HTR-8/SVneo (cell line): ENCODE measurements at places on chromosomes 2 and 18.
A peak's percentile ranks its signal among the peaks of the same experiment; 100 is the strongest.

- no peak for DNase-seq
These were observed 110.5 kb downstream of the ACKR3 start for GRCh38 chr2:236679884-236680860.

GRCh38 chr2:172969166-172969565, 106.5 kb upstream of the MAP3K20 start:
- no peak for DNase-seq

DNA sequence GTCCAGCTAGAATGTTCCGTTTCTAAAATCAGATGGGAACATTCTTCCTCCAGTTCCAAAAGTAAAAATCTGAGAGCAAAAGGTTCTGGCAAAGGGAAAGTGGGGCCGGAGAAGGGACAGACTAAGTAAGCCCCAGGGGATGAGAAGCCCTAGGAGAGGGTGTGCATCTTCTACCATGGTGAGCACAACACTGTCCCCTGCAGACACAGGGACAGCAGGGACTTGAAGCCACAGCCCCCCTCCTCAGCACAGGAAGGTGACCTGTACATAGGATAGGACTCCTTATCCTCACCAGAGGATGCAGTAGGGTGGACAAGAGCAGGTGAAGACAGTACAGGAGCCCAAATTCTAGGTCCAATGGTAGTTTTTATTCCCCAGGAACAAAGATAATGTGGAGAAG, 12.6 kb upstream of the ATRAID start:
- DNase-seq: no peak

DNA sequence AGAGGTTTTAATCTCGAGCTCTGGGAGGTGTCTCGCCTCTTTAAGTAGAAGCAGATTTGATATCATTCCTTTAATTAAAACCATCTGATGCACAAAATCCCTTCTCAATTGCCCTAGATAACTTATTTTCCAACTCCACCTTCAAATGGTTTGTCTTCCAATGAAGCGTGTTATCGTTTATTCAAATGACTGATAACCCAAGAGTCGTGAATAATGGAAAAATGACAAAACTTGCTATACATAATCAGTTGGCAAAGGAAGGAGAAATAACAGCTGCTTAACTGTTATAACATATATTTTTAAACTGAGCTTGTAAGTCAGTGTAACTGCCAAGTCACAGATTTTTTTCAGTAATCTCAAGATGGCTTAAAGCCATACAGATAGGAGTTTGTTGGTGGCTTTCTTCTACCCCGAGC, 144.6 kb downstream of the QPCT start:
- no peak for DNase-seq

DNA sequence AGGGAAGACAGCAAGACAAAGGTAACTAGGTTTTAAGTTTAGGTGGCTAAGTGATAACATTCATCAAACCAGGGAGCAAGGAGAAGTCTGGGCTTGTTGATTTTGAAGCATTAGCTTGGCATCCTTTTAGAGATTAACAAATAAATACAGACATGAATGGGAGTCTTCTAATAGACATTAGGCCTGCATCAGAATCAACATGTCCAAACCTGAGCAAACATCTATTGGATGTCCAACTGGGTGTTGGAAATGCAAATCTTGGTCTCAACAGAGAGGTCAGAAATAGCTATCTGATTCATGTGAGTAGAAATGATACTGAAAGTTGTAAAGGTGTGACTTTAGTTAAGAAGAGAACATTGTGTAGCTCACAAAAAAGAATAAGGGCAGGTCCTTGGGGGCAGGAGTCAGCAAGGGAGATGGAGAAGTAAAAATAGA, 85.5 kb upstream of the RND3 start:
- DNase-seq: no peak

DNA sequence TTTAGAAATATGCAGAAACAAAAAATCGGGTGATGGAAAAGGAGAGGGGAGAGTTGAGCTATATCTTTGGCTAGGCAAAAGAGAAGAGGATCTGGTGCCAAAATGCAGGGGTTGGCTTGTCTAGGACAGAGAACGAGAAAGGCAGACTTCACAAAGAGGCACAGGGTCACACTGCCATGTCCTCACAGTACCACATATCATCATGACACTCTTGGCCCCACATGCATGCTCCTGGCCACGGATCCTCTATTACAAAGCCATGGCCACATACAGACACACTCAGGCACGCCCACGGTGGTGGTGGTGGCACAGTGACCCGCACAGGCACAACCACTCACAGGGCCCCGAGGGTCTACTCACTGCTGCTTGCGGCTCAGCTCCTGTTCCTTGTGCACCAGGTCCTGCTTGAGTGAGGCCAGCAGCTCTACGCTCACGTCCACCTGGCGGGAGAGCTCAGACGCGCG, 15.9 kb downstream of the FBXO41 start:
- DNase-seq: no peak

- no peak for DNase-seq
These were observed 77.4 kb downstream of the PTGR3 start for GRCh38 chr18:75131381-75132000.

- no peak for DNase-seq
These were observed 35.6 kb downstream of the XDH start for GRCh38 chr2:31378791-31379501.

GRCh38 chr2:235268535-235268934, 225.3 kb upstream of the AGAP1 start:
- DNase-seq: peak; percentile 34

- DNase-seq: no peak
These were observed 3.0 kb downstream of the FBXO41 start for GRCh38 chr2:73281244-73281643.

DNA sequence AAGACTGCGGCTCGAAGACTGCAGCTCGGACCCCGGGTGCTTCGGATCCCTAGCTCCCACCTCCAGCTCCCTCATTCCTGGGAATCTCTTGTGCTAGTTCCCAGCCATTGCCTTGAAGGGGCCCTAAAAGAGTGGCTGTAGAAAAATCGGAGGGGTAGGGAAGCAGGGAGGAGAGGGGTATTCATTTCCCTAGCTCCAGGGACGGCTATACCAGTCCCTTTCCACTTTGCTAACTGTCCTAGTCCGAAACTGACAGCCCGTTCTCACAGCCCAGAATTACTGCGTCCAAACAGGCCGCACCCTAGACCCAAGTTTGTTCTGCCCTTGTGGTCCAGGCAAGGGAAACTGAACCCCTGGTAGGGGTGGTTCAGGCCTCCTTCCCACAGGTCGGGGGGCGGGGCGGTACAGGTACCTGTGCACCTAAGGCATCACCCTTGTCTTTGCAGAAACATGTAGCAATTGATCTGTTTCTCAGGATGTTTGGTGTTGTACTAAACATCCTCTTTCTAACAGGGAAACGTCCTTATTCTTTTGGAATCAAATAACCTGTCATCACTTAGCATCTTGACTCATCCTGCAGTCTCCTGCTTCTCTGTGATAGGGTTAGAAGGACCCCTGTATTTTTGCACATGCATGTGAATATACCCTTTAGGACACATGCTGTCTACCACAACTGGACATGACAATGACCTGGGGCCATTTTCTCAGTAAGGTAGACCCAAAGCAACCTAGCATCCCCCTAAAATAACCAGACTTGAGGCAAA, 4.0 kb downstream of the EMX1 start:
- no peak for DNase-seq

DNA sequence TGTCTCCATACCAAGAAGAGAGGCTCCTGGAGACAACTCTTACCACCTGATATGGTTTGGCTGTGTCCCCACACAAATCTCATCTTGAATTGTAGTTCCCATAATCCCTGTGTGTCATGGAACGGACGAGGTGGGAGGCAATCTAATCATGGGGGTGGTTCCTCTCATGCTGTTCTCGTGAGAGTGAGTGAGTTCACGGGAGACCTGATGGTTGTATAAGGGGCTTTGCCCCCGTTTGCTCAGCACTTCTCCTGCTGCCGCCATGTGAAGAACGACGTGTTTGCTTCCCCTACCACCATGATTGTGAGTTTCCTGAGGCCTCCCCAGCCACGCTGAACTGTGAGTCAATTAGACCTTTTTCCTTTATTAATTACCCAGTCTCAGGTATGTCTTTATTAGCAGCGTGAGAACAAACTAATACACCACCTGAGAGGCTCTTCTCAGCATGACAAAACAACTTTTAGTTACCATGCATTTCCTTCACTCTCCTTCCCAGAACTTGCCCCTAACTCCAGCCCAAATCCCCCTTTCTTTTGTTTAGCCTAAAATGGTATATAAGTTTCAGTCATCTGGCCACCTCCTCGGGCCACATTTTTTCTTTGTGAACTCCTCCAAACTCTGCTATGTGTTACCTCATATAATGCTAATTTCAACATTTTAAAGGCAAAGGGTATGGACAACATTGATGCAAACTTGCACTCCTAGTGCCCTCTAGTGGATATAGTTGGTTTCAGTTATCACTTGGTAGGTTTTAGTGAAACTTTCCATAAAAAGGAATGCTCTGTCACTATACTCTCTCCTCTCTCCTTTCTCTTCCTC, 58.6 kb upstream of the SLC25A52 start:
- DNase-seq: peak; percentile 18

GRCh38 chr2:27441226-27441926, 805 bp upstream of the KRTCAP3 start:
- no peak for DNase-seq

GRCh38 chr2:71884303-71885042, 263.2 kb downstream of the CYP26B1 start:
- no peak for DNase-seq

GRCh38 chr2:172083628-172084394, 1.5 kb upstream of the DLX1 start:
- no peak for DNase-seq

DNA sequence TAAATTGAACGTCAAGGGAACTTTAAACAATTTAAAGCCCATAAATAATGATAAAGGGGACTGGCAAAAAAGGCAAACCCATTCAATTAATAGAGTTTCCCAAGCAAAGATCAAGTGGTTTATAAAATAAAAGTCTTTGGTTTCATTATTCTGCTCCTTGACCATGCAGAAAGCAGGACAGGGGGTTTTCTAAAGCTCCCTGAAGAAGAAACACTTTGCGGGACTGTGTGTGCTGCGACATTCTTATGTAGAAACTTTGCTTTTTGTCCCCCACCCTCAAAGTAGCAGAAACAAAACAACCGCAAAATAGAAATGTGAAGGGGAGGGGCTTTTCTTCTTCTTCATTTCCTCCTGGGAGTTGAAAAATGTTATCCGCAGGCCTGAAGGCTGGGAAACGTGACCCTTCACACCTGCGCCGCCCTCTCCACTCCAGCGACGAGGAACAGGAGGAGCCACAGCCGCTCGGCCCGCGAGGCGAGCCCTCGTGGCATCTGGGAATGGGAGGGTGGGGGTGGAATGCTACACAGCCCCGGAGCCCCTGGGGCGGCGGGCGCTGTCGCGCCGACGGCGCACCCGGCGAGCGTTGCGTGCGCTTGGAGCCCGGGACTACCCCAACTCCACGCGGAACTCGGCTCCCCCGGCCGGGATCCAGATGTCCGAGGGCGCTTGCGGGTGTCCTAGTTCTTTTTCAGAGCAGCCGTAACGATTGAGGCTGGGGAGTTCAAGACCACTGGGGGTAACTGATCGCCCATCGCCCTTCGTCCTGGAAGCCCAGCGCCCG, 4.3 kb upstream of the GBX2 start:
- DNase-seq: no peak

DNA sequence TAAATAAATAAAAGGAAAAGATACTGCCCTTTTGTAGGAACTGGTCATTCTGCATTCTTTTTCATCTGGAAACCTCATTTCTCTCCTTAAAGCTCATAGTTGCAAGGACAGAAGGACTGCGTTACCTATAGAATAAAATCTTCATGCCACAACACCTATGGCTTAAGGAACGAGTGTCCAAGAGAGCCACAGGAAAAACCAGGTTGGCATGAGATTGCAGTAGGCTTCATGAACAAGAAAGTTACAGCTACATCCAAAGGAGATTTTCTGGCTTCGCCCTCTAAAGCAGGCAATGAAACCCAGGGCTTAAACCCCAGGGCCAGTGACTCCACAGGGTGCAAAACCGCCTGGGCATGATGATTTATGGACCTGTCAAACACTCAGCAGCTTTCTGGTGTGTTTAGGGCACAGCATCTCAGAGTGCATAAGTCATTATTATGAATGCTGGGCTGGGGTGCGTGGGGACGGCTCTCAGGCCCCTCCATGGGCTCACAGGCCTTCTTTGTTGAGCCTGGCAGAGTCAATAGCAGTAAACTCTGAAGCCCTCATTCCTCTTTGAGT, 30.7 kb upstream of the PIEZO2 start:
- DNase-seq: no peak
